ENCODE measurements at places on chromosomes 12 and 14.

DNA sequence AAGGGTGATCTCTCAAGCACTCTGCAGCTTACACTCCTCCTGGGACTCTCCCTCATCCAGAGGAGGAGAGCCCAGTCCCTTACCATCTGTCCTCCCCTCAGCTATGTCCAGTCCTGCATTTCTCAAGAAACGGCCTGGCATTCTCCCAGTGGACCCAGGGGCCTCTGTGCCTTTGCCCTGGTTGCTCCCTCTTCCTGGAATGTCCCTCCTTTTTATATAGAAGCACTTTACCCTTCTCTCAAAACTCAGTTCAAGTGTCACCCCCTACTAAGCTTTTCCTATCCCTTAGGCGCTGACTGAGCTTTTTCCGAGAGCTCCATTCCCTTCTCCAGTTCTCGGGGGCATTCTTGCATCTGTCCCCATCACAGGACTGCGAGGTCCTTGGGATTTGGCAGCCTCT, 8.9 kb upstream of the GLRX5 start:
- DNase-seq: no peak

- no peak for DNase-seq
Measured at GRCh38 chr12:76669981-76670380, 93.9 kb upstream of the ZDHHC17 start.

DNA sequence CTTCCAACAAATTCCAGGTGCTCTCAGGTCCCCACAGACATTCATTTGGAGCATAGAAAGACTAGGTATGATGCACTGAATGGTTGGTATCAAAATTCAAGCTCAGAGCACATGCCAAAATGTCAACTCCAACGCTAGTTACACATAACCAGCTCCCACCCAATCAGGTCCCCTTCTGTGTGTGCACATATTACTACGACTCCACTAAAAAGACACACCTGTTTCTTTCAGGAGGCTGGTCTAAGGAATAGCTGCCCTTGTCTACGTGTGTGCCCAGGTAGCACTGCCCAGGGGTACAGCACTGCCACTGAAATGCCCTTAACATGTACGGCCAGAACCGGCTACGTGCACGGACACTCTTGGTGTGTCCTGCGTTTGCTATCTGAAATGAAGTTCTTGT, 138.1 kb downstream of the KCNK10 start:
- DNase-seq: no peak

GRCh38 chr14:105885561-105886320, 359.4 kb downstream of the TMEM121 start:
- DNase-seq: no peak

GRCh38 chr12:107906707-107907106, 132.2 kb downstream of the ASCL4 start:
- no peak for DNase-seq

DNA sequence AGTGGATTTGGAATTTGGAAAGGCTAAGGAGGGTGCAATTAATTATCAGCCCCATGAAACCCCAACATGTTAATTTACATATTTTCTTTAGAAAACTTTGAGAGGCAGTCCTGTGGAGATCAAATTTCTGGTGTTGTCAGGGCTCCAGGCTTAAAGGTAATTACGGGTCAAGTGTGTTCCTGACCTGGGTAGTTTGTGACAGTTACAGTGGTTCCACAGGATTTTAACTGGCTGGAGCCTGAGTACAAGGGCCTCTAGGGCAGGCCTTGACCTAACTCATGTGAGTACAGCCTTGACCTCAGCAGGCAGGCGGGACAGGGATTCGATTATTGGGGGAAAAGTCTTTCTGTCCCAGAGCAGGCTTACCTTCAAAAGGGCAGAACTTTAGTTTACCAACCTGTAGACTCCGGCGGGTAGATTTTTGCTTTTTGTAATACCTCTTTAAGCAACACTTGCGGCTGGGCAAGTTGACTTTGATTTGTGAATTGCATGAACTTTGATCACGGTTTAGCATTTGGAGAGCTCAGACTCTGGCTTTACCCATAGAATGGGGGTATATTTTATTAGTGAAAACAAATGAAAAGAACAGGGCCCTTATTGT, 8.4 kb upstream of the PPTC7 start:
- no peak for DNase-seq

- DNase-seq: no peak
Measured at GRCh38 chr14:58752289-58752688, 114.5 kb downstream of the DACT1 start.

GRCh38 chr14:29222006-29222405, 455.4 kb downstream of the FOXG1 start:
- DNase-seq: no peak

DNA sequence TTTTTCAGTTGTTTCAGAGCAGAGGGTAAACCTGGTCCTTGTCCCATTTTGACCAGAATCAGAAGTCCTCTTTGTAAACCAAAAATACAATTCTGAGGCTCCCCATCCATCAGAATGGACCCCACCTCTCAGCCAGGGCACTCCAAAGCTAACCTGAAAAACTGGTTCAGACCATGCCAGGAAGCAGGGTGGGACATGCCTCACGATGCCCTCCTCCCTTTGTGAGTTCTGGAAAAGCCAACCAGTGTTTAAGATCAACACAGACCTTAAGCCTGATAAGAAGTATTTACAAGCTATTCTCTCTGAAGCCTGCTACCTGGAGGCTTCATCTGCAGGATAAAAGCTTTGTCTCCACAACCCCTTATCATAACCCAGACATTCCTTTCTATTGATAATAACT, 35.4 kb downstream of the TNFAIP2 start:
- no peak for DNase-seq

DNA sequence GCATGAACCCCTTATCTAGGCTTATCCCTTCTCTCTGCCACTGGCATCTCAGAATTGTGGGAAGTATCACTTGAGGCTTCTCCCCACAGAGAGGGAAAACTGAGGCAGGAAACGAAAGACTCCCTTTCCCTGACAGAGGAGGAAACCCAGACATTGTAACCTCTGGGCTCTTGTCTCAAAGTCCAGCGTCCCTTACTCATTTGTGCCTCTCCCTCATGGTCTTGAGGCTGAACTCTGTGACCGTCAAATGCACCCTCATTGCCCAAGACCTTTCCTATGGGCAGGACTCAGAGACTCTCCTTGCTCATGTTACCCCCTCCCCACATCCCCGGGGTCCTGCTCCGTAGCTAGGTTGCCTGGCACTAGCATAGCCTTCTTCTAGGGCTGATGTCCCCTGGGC, 3.8 kb downstream of the CACNB3 start:
- DNase-seq: no peak

DNA sequence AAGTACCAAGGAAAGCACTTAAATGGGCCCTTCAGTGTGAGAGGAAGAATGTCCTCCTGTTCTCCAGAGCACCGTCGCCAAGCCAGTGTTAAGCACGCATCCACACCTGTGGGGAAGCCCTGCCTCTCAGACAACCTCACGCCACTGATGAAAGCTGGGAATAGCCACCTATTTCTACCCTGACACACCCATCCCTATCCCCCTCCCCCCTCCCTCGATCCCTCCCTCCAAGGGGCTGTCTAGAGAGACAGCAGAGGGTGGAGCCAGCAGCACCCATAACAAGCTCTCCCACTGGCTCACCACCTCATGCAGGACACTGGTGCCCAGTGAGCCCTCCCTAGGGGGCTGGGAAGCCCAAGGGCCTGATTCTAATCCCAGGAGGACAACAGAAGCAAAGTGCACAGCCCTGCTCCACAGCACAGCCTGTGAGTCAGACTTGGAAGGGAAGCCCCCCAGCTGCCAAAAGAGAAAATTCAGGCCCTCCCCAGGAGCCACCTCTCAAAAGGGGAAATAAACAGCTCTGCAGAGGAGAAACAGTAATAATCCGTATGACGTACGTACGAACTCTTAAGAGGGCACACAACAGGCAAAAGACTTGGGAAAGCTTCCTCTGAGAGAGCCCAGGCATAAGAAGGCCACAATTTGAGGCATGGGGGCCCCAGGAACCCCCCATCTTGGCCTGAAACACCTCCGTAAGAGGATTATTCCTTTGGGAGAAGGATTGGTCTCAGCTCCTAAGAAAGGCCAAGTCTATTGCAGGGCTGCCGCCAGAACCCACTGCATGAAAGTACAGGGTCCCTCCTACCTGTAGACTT, 7.8 kb downstream of the PITPNM2 start:
- DNase-seq: no peak

DNA sequence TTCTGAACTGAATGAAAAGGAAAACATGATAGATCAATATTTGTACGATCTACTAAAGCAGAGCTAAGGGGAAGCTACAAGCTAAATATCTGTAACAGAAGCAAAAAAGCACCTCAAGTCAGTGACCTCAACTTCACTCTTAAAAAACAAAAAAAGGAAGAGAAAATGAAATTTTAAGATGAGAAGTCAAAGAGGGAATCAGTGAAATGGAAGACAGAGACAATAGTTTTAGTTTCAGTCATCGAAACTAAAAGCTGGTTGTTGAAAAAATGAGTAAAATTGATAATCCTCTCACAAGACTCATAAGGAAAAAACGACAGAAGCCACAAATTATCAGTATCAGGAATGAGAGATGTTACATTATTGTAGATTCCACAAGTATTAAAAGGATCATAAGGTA, 11.9 kb upstream of the SLC2A13 start:
- no peak for DNase-seq

DNA sequence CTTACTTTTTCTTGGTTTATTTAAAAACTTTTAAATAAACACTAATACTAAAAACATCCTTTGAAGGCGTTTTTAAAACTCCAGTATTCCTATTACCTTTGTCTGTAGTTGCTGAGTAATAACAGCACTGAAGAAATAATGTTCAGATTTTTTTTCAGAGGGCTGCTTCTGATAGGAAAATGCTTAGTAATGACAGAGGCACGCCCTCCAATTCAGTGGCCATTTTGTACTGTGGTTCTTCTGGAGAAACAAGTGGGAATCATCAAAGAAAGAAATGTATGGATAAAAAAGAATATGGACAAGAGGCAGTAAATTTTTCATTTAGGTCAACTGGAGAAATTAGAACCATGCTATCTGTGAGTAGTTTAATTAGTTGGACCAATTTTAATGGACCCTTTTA, 13.6 kb downstream of the VEZT start:
- no peak for DNase-seq

- peak; percentile 73 for DNase-seq
Measured at GRCh38 chr12:124497658-124498057, 69.8 kb downstream of the NCOR2 start.

- DNase-seq: no peak
Measured at GRCh38 chr12:84038242-84038641, 874.4 kb downstream of the SLC6A15 start.

GRCh38 chr14:96409701-96410100, 17.8 kb downstream of the AK7 start:
- no peak for DNase-seq

Data from amygdala (tissue), 56 donors.